Stimulated activated CD8-positive, alpha-beta memory T cell treated with anti-CD3 and anti-CD28 coated beads, Interleukin-12 subunit alpha, Interleukin-12 subunit beta, amount 100 ng/mL, for 1 hour (primary cell): ENCODE measurements at places on chromosomes 11 and 22.

- no peak for DNase-seq
Measured at GRCh38 chr11:130473795-130474377, 25.4 kb downstream of the ADAMTS15 start.

DNA sequence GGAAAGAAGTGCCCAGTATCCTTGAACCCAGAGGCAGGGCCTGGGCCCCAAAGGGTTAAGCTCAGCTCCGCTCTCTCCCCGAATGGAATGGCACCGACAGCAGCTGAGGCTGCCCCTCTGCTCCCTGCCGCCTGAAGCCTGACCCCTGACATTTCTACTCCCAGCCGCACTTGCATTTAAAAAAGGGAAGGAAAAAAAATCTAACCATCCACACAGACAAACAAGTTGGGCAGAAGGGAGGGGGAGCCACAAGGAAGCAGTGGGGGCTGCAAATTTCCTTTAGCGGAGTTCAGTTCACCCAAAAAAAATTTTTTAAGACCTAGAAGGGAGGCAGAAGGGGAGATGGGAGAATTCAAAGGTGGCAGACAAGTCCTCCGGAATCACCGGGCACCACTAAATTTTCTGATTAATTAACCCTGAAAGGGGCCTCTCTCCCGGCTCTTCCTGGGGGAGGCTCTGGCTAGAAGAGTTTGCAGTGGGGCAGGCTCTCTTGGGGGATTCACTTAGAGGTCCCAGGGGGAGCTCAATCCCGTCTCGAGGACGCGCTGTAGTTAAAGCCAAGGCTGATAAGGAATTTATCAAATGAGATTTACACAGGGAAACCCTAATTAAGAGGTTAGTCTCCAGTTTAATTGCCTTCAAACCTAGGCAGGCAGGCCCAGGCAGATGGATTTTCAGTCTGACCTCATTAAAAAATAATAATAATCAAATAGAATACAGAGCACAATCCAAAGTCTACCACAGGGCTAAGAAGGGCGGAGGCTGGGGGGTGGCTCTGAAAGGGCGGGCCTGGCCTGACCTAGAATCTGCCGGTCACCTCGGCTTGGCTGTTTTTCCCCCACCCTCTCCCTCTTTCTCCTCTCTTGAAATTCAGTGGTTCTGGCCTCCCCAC is 25.6 kb downstream of the MN1 start:
- no peak for DNase-seq

GRCh38 chr22:38953577-38954413 is 3.6 kb upstream of the APOBEC3A start:
- no peak for DNase-seq

GRCh38 chr22:29071261-29072045 is 1.4 kb upstream of the KREMEN1 start:
- no peak for DNase-seq

DNA sequence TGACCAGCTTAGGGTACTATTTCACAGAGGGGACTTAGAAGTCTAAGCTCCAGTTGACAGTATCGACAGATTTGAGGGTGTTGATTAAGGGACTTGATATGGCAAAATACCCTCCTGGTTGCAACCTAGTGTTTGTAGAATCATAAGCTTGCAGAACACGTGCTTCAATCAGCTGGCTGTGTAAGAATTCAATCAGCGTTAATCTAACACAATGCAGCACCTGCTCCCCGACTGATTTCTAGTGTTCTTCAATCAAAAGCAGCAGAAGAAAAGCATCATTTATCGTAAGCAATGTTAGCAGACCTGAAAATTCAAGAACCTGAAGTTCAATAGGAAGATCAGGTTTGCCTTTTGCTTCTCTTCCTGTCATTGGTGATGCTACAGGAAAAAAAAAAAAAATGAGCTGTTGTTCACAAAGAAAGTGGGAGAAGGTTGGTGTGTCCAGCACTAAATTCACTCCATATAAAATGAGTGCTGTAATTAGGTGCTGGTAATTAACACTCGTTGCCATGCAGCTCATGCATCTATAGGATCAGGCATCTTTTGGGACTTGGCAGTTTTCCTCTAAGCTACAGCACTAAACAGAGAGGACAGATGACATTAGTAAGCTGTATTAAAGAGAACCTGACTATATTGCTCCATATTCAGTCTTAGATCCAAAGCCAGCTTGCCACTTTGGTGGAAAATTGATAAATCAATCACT is 840.3 kb downstream of the OPCML start:
- DNase-seq, result no peak

GRCh38 chr11:37907436-37908218 is 1309.6 kb upstream of the RAG2 start:
- no peak for DNase-seq

DNA sequence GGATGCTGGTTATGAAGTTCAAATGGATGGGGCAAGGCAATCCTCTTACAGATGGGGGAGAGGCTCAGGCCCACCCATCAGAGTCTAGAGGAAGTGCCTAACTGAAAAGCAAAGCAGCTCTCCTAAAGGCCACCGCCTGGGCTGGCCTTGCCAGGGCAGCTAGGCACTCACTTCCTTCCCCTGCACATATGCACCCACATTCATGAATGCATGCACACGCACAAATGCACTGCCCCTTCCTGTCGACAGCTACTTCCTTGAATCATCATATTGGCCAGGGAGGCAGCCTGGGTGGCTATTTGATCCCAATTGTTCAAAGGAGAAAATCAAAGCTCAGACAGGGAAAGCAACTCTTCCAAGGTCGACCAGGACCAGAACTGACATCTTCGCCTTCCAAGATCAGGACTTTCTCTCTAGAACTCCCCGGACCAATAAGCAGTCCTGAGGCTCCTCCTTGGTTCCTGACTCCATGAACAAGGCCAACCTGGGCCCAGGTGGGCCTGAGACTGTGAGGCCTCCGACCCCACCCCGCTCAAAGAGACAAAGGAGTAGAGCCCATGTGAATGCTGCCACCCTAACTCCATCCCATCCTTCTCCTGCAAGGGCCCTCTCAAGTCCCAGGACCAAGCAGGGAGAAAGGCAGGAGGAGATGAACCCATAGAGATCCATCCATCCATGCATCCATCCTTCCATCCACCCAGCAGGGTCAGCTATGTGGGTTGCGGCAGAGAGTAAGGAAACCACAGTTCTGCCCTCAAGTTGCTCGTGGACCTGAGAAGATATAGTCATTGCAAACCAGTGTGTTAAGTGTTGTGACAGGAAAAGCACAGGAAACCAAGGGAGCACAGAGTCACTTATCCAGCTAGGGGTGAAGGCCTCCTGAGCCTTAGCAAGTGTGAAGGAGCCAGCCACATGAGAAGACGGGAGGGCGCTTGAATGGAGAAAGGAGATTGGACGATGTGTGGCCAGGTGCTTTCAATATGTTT is 35.4 kb upstream of the LMO1 start:
- no peak for DNase-seq

GRCh38 chr11:45025716-45026492 is 75.2 kb upstream of the TP53I11 start:
- no peak for DNase-seq

GRCh38 chr22:38455530-38456271 is 702 bp upstream of the KCNJ4 start:
- DNase-seq, result no peak

- no peak for DNase-seq
Measured at GRCh38 chr11:25597696-25598095, 734.2 kb upstream of the ANO3 start.

DNA sequence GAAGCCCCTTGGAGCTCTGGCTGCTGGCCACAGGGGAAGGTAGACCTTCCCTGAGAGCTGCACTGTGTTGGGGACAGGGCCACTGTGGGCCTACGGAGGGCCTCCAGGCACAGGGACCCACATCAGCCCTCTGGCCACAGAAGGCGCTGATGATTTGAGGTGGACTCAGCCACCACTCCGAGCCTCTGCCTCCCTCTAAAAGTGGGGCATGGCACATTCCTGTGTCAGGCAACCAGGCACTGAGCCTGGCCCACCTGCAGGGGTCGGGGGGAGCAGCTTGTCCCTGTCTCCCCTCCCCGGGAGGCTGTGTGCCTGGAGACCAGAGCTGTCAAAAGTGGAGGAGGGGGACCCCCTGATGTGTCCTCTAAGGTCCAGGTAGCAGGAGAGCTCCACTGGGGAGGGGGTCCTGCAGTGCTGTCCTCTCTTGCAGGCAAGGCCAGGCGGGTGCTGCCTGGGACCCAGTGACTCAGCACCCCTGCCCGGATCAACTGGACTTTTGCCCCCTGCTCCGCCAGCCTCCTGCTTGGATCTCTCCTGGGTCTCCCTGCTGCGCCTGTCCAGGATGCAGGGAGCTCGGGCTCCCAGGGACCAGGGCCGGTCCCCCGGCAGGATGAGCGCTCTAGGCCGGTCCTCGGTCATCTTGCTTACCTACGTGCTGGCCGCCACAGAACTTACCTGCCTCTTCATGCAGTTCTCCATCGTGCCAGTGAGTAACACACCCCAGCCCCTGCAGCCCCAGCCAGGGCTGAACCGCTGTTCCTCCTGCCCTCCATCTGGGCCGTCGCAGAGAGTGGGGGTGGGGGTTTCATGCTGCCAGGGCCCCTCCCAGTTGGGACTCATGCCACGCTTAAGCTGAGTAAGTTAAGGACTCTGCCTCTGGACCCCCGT is 17.5 kb upstream of the CDKN1C start:
- no peak for DNase-seq

DNA sequence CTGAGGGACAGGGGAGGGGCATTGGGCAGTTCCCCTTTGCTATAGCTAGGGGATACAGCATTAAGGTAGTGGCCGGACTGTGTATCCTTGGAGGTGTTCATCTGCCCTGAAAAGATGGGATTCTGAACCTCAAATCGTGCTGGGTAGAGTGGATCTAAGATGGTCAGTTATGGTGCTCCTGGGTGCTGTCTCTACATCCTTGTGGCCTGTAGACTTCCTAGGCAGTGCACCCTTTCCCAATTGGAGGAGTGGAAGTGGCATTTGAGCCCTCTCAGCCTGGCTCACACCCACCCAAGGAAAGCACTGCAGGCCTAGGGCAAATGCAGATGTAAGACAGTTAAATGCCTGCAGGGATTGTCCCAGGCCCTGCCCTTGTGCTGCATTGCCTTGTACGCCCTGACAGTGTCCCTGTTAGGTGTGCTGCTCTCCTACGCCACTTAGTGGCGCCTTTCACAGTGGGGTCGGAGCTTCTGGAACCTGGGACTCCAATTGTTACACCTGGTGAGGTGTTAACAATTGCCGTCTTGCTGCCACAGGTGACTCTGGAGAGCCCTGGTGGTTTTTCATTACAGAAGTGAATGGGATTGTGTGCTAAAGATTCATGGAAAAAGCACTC is 35.0 kb downstream of the PPFIBP2 start:
- no peak for DNase-seq

DNA sequence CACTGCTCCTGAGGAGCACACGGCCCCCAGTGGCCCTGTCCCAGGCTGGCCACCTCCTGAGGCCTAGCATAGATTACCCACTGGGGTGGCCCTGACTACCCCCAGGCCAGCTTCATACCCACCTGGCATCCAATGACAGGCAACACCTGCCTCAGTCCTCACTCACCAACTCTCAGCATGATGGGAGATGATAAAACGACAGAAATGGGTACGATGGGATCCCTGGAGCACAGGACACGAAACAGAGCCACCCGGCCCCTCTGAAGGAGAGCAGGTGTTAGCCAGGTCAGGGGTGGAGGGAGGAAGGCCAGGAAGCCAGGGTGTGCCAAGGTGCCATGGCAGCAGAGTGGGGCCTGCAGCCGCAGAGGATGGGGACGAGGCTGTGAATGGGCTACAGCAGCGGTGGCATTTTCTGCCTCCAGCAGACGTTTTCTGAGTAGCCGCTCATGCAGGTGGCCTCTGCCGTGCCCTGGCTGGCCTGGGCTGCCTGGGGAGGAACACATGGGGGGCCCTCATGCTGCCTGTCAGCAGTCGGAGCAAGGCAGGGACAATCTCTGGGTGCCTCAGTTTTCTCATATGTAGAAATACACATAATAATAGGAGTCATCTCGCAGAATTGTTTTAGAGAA is 50.2 kb upstream of the FGF3 start:
- no peak for DNase-seq

GRCh38 chr22:19055801-19056200 is 66.4 kb downstream of the DGCR2 start:
- no peak for DNase-seq
